Activated B cell treated with CpG ODN at 0.5 μM for 24 hours (primary cell): ENCODE measurements at places on chromosomes 7 and 10. TPM values are rescaled to one million over a fixed set of nuclear protein-coding genes. Genes with fewer than 3 reads are reported as not detected.

DNA sequence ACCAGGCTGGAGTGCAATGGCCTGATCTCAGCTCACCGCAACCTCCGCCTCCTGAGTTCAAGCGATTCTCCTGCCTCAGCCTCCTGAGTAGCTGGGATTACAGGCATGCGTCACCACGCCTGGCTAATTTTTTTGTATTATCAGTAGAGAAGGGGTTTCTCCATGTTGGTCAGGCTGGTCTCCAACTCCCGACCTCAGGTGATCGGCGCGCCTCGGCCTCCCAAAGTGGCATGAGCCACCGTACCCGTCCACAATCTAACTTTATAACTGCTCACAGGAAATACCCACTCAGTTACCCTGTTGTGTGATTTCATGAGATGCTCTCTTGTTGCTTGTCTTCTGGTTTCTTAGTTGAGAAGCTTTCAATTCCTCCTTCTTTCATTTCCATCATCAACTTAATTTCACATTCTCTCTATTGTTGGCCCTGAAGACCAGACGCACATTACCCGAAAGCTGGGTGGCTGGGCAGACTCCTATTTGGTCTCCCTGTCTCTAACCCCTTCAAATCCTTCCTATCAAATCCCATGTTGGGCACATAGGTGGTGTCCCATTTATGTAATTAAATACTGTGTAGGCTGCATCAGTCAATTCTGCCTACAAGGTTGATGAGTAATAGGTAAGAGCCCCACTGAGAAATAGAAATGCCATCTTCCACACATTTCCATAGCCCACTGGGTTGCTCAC is 1.1 kb upstream of the GSTO2 start:
- H3K4me3 ChIP-seq: peak overlapping the region; percentile 91
- H3K36me3 ChIP-seq: peaks cover 50% of the 10 kb centered on the region
- peaks cover 44% of the 10 kb centered on the region for H3K4me1 ChIP-seq

GRCh38 chr10:26780793-26781601 is 79.8 kb downstream of the ABI1 start:
- H3K27ac ChIP-seq: peak overlapping the region; percentile 88
- DNase-seq: no peak
- H3K27me3 ChIP-seq: no peaks in the 10 kb centered on the region
- peaks cover 86% of the 10 kb centered on the region for H3K4me1 ChIP-seq

The SUN3 gene
- not detected in 2 replicates for total RNA-seq

DNA sequence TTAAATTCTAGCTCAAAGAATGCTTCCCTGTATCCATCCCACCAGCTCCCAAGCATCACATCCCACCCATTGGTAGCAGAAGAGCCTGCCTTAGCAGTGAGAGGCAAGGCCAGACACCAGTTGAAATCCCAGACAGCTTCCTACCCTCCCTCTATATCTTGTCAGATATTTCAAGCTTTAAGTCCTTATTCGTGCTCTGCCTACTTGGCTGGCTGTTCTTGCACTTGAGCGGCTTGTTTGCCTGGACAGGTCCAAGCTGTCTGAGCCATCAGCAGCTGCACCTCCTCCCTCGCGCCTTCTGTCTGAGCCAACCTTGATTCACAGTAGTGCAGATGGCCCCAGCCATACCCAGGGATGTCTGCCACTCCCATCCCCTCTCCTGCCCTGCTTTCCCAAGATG is 16.4 kb downstream of the LRRC4 start:
- H3K27me3 ChIP-seq: no peaks in the 10 kb centered on the region
- H3K36me3 ChIP-seq: peaks cover 27% of the 10 kb centered on the region
- no peak for DNase-seq
- no peak overlapping the region for H3K27ac ChIP-seq
